Gastroesophageal sphincter (tissue), 4 donors: ENCODE measurements at places on chromosomes 5 and 9. TPM values are rescaled to one million over a fixed set of nuclear protein-coding genes. Genes with fewer than 3 reads are reported as not detected.

AGTPBP1 gene
- total RNA-seq: 15.4 TPM

SEMA5A gene
- 3.9 TPM for total RNA-seq

SLC31A2 gene
- 6.7 TPM for total RNA-seq

CARTPT gene
- total RNA-seq: 8.8 TPM

DNA sequence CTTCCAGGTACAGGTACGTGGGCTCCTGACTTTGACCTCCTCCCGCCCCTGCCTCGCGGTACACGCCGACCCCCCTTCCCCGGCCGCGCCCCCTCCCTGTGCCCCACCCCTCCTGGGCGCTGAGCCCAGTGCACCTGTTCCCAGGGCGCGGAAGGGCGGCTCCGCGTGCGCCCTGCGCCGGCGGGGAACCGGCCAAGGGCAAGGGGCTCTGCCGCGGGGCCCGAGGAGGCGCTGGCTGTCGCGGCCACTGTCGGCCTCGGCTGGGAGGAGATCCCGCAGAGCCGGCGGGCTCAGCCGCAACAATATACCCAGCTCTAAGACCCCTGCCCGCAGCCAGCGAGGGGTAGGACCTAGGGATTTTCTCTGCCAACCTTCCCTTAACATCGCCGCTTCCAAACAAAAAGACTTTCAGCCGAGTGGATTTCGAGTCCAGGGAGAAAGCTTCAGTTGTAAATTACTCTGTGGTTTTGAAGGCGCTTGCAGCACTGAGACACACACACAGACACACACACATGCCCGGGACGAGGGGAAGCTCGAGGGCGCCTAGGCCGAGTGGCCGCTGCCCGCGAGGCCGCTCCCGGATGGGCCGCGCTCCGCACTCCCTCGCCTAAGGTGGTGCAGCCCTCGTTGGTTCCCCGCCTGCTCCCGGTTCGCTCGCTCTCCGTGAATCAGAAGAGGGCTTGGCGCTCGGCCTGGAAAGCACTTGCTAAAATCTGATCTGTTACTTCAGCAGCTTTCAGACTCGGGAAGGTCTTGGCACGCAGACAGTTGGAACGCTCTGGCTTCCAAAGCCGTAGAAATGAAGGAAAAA is 1.2 kb downstream of the FGF18 start:
- ATAC-seq: peak; percentile 29

DNA sequence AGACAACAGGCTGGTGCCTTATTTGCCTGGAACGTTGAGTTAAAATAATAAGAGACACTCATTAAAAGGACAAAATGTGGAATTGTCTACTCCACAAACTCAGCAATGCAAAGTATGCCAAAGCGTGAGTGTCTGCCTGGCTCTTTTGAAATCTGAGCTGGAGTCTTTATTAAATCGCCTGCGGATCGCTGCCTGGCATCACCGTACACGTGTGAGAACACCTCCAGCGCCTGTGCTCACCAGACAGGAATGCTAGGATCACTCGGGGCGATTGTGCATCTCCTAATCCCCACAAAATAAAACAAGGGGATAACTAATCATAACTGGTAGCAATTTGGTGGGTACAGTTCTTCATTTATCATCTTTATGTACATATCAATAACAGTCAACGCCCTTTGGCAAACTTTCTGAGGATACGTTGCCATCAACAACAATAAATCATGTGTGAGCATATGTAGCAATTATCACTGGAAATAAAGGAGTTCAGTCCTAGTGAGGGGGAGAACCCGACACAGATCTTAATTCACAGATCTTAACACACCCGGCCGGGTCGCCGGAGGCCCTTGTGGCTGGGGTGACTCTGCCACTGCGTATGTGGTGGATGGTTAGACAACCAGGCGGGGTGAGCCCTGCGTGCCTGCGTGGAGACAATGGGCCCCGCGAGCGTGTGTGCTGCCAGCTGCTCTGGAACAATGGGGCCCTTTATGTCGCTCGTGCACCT is 284.9 kb upstream of the IRX1 start:
- ATAC-seq: peak; percentile 38

- no peak for ATAC-seq
Observed at GRCh38 chr9:81578606-81579005, 110.7 kb downstream of the TLE1 start.

DNA sequence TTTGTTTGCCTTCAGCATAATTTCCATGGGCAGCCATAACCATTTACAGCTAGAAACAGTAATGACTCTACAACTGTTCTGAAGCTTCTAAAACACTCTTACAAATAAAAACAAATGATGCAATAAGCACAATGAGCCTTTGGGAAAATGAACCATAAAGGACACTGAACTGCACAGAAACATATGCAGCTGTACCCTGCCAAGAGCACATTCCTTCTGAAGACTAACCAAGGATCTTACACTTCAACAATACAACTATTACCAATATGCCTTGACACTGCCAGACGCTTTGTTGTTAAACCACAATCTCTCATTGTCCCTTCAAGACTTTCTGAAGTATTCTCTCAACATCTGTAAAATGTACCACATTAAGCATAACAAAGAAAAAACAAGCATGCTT is 104.2 kb upstream of the HMHB1 start:
- ATAC-seq: no peak

GRCh38 chr9:116365056-116365471 is 211.5 kb downstream of the PAPPA start:
- peak; percentile 76 for ATAC-seq

DNA sequence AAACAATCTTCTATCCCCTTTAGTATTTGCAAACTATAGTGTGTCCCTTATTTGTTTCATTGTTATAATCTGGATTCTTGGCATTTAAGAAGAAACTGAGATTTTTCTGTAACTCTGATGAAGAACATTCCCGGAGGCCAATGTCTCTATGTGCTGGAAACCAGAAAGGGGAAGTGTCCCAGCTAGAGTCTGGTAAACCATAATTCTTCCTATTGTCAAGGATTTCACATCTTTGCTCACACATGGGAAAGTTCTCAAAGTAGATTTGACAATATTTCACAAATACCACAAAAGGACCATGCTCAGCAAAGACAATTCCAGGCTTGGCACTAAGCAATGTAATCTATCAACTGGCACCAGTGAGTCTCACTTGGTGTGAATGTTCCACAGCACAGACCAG is 146.8 kb downstream of the MUSK start:
- no peak for ATAC-seq

- ATAC-seq: no peak
Observed at GRCh38 chr9:126628146-126628545, 14.4 kb downstream of the LMX1B start.

DNA sequence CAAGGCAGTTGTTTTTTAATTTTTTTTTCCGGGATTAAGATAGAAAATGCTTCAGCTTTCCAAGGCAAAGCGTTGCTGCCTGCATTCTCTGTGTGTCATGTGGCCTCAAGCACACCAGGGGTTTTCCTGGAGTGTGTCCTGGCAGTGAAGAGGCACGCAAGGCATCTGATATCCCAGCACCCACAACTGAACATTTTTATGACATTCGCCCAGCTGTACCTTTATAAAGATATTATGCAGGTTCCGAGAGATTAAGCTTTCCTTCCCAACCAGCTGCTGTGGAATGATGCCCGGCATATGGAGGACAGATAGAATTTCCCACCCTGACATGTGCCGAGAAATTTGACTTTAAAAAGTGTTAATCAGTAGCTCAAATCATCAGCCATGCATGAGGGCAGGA is 205.6 kb downstream of the GADD45G start:
- ATAC-seq: no peak

GRCh38 chr5:176441921-176442323 is 6.3 kb upstream of the FAF2 start:
- ATAC-seq: no peak

- ATAC-seq: no peak
Observed at GRCh38 chr5:123474228-123474627, 37.7 kb upstream of the CSNK1G3 start.

- no peak for ATAC-seq
Observed at GRCh38 chr9:119092125-119092524, 277.1 kb downstream of the BRINP1 start.

- no peak for ATAC-seq
Observed at GRCh38 chr5:131766689-131767088, 30.1 kb downstream of the FNIP1 start.

DNA sequence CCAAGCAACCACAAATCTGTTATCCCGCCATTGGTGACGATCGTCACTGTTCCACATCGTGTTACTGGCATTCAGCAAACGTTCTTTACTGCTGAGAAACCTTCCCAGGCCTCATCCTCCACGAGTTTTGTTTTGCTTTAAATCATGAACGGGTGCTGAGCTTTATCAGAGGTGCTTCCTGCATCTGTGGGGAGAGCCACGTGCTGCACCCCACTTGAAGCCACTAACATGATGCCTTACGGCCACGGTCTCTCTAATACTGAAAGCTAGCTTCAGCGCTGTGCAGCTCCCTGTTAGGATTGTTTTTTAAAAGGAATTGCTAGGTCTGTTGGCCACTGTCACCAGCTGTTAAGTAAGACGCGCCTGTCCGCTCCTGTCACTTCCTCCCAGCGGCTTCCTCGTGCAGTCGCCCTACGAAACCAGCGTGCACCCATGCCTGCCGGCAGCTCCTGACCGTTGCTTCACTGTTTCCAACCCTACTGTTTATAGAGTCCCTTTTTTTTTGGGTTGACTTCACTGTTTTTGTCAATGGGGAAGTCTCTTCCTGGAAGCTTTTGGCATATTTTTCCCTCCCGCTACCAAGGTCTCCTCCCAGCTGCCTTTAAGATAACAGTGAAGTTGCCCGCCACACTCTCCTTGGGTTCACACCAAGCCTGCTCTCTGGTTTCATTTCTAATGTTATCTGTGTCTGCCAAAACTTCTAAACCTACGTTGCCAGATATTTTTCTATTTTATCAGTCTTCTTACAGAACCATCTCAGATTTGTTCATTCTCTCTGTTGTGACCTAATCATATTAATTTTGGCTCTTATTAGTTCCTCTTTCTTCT is 20.3 kb downstream of the LPCAT1 start:
- peak; percentile 20 for ATAC-seq

DNA sequence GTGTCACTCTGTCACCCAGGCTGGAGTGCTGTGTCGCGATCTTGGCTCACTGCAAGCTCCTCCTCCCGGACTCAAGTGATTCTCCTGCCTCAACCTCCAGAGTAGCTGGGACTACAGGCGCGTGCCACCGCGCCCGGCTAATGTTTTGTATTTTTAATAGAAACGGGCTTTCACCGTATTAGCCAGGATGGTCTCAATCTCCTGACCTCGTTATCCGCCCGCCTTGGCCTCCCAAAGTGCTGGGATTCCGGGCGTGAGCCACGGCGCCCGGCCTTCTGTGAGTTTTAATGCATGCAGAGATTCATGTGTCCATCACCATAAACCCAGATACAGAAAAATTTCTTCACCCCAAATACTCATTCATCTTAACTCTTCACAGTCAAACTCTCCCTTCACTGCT is 1046.7 kb downstream of the CDH9 start:
- ATAC-seq: no peak

DNA sequence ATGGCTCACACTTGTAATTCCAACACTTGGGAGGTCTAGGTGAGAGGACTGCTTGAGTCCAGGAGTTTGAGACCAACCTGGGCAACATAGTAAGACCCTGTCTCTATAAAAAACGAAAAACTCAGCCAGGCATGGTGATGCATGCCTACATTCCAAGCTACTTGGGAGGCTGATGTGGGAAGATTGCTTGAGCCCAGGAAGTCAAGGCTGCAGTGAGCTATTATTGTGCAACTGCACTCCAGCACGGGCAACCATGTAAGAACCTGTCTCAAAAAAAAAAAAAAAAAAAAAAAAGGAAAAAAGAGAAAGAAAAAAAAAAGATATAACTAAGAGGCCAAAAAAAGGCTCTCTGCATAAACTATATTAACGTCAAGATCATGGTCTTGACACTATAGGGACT is 27.3 kb downstream of the GIN1 start:
- ATAC-seq: no peak

GRCh38 chr9:108528231-108528630 is 327.6 kb downstream of the ACTL7B start:
- ATAC-seq: no peak

GRCh38 chr5:169778622-169779596 is 141.8 kb downstream of the DOCK2 start:
- no peak for ATAC-seq

- no peak for ATAC-seq
Observed at GRCh38 chr9:101063192-101063591, 34.7 kb downstream of the PLPPR1 start.

- ATAC-seq: no peak
Observed at GRCh38 chr9:105117234-105117633, 127.2 kb upstream of the SLC44A1 start.

DNA sequence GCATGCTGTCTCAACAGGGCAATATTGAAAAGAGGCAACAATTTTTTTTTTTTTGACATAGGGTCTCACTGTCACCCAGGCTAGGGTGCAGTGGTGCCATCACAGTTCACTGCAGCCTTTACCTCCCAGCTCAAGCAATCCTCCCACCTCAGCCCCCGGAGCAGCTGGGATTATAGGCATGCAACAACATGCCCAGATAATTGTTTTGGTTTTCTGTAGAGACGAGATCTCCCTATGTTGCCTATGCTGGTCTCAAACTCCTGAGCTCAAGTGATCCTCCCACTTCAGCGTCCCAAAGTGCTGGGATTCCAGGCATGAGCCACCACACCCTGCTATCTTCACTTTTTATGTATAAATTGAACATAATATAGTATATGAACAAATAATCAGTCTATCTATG is 47.6 kb downstream of the PRELID2 start:
- no peak for ATAC-seq

DNA sequence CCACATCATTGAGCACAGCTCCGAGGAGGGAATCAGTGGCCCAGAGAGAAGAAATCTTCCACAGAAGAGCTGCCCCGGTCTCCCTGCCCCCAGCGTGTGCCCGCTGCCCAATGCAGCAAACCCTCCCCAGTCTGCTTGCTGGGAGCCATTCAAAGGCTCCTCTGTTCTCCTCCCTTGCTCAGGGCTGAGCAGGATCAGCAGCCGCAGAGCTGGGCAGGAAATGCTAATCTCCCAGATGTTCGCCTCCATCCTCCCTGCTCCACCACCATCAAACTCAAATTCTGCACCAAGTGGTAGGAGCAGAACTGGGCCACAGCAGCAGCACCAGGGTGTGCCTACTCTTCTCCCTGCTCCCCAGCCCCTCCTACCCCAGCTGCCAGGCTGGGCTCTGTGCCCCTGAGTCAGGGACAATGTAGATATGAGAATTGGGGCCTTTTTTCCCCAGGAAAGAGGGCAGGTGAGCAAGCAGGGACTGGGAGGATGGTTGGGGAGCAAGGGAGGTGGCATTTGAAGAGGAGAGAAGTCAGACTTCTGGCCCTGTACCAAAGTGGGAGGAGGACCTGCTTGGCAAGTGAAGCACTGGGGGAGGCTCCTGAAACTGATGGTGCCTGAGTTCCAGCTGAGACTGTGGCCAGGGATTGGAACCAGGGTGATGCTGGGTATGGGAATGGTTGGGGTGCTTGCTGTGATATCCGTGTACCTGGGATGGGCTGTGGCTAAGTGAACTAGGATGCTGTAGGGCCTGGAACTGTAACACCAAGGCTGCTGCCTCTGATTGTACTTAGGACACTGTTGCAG is 1.9 kb upstream of the PCDH1 start:
- no peak for ATAC-seq

DNA sequence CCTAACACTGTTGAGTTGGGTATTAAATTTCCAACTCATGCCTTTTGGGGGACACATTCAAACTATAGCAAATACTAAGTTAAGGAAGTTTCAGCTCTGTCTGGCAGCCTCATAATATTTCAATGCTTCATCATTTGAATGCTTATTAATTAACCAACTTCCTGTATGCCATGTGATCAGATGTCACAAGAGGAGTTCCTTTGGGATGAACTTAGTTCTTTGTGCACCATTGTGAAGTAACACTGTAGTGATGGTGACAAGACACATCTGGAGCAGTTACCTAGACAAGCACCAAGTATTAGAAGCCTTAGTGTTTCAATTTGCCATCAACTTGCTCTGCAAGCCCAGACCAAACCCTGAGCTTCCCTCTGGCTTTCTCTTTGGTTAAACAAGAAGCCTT is 90.7 kb upstream of the IL12B start:
- no peak for ATAC-seq

GRCh38 chr9:130450344-130451003 is 5.7 kb downstream of the ASS1 start:
- no peak for ATAC-seq
